PC-9 (cell line): ENCODE measurements at places on chromosomes 7 and 10.

DNA sequence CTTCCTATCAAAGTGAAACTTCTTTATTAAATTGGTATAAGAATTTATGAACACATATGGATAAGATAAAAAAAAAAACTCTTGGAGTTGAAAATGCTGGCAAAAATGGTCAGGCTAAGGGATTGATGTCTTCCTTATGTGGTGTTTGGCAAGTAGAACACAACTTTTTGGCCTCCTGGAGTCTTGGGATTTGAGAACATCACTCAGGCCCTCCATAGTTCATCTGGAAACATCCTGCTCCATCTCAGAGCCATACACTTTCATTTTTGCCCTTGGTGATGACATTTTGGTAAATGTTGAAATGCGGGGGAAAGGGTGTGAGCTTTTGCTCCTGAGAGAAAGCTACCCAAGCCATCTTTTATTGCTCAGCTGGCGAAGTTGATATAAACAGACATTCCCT is 27.5 kb upstream of the BTBD16 start:
- no peak overlapping the region for H3K27ac ChIP-seq
- DNase-seq = no peak
- H3K36me3 ChIP-seq = no peaks in the 10 kb centered on the region
- H3K4me3 ChIP-seq = no peak overlapping the region
- no peaks in the 10 kb centered on the region for H3K27me3 ChIP-seq

DNA sequence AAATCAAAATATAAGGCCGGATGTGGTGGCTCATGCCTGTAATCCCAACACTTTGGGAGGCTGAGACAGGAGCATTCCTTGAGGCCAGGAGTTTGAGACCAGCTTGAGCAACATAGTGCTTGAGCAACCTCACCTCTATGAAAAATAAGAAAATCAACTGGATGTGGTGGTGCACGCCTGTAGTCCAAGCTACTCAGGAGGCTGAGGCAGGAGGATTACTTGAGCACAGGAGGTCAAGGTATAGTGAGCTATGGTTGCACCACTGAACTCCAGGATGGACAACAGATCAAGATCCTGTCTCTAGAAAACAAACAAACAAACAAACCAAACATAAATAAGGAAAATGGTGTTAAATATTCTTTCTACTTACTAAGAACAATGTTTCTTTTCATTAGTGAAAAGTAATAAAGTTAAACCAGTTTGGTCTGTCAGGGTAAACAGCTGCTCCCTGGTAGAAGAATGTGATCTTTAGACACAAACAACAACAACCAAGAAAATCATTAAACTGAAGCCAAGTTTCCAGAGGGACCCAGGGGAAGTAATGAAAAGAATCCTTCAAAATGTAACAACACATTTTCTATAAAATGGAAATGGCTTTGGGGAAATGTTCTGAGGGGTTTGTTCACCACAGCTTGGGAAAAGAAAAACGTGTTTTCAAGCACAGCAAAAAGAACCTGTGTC is 17.5 kb upstream of the BAG3 start:
- no peak overlapping the region for H3K4me3 ChIP-seq
- H3K4me1 ChIP-seq = peaks cover 7% of the 10 kb centered on the region
- peak overlapping the region; percentile 76 for H3K27ac ChIP-seq
- no peaks in the 10 kb centered on the region for H3K36me3 ChIP-seq
- no peak for DNase-seq

DNA sequence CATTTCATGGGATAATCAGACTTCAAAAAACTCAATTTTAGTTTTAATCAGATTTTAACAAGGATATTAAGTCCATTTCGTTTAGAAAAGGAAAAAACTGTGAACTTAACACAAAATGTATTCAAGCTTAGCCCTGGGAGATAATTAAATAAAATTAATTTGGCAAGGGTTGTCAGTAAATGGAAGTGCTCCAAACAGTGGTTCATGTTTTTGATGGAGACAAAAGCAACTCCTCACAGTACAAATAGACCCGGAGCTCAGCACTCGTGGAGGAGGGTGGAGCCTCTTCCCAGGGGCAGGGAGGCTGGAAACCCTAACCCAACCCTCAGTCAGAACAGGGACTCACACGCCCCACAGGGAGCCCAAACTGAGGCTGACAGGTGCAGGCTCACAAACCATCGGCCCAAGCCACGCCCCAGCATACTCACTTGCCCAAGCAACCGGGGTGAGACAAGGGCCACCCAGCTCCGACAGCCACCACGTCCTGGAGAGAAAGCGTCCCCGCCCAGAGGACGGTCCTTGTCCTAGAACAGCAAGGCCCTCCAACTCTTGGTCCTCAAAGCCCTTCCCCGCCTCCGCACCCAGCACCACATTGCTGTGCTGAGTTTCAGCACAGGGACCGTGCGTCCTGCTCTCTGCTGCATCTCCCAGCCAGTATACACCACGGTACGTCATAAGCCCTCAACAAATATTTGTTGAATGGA is 39.8 kb downstream of the MAD1L1 start:
- H3K27me3 ChIP-seq = no peaks in the 10 kb centered on the region
- no peak for DNase-seq
- H3K4me1 ChIP-seq = no peaks in the 10 kb centered on the region
- H3K36me3 ChIP-seq = peaks cover 25% of the 10 kb centered on the region
- no peak overlapping the region for H3K4me3 ChIP-seq
- H3K27ac ChIP-seq = no peak overlapping the region

GRCh38 chr7:150442811-150443210 is 7.6 kb upstream of the GIMAP8 start:
- H3K4me3 ChIP-seq = no peak overlapping the region
- H3K36me3 ChIP-seq = no peaks in the 10 kb centered on the region
- no peaks in the 10 kb centered on the region for H3K4me1 ChIP-seq
- H3K27ac ChIP-seq = no peak overlapping the region

DNA sequence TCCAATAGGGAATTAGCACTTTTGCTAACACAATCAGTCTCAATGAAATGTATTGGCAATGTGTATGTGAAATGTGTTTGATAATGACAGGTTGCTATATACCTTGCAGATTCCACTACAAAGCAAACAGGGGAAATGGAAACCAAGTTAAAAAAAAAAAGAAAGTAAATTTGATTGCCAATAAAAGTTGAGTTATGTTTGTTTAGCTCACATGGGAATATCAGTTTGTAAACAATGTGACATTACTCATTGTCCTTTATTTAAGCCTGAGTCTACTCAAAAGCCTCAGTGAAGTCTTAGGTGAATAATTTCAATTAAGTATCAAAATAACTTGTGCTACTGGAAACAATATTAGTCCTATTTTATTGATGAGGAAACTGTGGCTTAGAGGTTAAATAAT is 285.2 kb downstream of the CACNA2D1 start:
- no peaks in the 10 kb centered on the region for H3K36me3 ChIP-seq
- H3K27ac ChIP-seq = no peak overlapping the region
- no peaks in the 10 kb centered on the region for H3K27me3 ChIP-seq

- no peaks in the 10 kb centered on the region for H3K27me3 ChIP-seq
- no peak overlapping the region for H3K4me3 ChIP-seq
- no peaks in the 10 kb centered on the region for H3K4me1 ChIP-seq
- no peaks in the 10 kb centered on the region for H3K36me3 ChIP-seq
- no peak for DNase-seq
Observed at GRCh38 chr10:108753326-108753725, 1170.0 kb downstream of the XPNPEP1 start.

GRCh38 chr10:104350127-104350635 is 3.5 kb upstream of the CFAP58 start:
- no peaks in the 10 kb centered on the region for H3K36me3 ChIP-seq
- H3K27me3 ChIP-seq = peaks cover 3% of the 10 kb centered on the region; the same call in 1 of the 2 replicates
- peak overlapping the region; percentile 40; the same call in 1 of the 2 replicates for H3K4me3 ChIP-seq
- H3K27ac ChIP-seq = peak overlapping the region; percentile 83
- no peak for DNase-seq
- peaks cover 30% of the 10 kb centered on the region for H3K4me1 ChIP-seq
